ENCODE measurements at places on chromosomes 4 and X.
A peak's percentile ranks its signal among the peaks of the same experiment; 100 is the strongest.

DNA sequence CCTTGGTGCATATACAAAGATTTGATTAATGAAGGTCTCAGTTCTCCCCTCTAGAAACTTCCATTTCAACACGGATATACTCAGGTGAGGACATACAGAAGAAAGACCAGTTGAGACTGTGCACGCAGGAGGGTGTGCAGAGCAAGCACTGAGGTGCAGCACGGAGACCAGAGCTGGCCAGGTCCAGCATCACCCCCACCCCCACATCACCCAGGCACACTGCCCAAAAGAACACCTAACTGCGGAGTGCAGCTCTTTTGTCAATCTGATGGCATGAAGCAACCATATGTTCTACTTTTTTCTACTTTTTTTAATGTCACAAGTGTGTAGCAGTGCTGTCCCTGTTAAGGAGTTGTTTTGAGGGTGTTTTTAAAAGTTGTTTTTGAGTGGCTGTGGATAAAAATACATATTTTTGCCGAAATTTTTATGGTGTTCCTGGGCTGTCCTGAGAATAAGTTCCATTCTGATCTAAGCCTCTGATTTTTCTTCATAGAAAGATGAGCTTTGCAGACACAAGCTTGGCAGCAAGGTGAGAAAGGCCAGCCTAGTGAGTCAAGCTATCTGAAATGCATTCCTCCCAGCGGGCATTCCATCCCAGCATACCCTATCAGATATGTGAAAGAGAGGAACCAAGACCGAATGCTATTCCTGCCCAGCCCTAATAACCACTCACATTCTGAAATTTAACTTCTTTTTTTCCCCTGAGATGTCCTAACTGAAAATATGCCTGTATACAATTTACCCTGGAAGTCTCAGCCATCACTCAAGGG, 173.7 kb downstream of the PTTG2 start:
- DNase-seq, result no peak

GRCh38 chr4:127756906-127757305, 25.2 kb upstream of the HSPA4L start:
- DNase-seq, result no peak

GRCh38 chr4:175271010-175271630, 353.0 kb downstream of the ADAM29 start:
- no peak for DNase-seq

DNA sequence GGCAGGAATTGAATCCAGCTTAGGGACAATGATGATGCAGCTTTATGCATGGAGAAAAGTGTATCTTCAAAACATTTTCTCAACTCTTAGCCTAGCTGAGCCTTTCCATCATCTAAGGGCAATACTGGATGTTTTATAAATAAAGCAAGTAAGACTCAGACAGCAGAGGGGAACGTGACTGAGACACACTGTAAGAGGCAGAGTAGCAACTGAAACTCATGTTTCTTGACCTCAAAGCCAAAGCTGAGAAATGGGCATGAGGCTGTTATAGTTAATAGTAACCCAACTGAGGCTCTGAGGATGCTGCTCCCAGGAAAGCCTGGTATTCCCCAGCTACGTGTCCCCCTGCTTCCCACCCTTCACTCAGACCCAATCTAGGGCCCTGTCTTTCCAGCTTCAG, 44.6 kb downstream of the ARHGEF9 start:
- no peak for DNase-seq

- no peak for DNase-seq
Observed at GRCh38 chr4:127881563-127881864, 821 bp downstream of the PLK4 start.

DNA sequence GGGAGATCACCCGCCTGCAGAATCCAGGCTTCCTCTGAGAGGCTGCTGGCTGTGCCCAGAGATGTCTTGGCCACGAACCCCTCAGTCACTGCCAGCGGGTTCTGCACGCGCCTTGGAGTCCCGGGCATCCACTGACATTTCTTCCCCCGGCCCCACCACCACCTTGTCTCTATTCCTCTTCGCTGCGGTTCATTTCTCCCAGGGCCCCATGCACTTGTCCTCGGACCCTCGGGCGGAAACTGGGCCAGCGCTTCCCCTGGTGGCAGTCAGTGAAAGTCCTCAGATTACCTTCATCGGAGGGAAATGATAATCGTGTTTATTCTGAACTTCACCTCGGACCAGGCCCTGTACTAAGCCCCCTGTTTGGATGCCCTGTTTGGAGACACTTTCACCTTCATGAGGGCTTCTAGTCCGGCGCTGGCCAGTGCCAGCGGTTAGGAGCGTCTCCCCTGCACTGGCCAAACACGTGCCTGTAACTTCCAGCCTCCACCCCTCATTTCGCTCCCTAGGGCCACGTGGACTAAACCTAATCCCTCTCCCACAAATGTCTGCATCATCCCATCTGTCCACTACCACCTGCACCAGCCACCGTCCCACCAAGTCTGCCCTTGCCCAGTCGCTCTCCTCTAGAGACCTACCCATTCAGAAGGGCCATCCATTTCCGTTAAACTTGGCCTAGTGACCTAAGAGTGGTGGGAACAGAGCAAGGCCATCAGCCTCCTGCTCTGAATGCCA, 82.0 kb downstream of the DCTD start:
- no peak for DNase-seq

GRCh38 chrX:97268182-97268680, 384.5 kb downstream of the RPA4 start:
- DNase-seq, result no peak

- no peak for DNase-seq
Observed at GRCh38 chr4:38802561-38803355, 1.8 kb downstream of the TLR1 start.

- no peak for DNase-seq
Observed at GRCh38 chrX:16975233-16975632, 28.8 kb downstream of the REPS2 start.

GRCh38 chrX:4263030-4263803, 549.8 kb upstream of the PRKX start:
- no peak for DNase-seq

DNA sequence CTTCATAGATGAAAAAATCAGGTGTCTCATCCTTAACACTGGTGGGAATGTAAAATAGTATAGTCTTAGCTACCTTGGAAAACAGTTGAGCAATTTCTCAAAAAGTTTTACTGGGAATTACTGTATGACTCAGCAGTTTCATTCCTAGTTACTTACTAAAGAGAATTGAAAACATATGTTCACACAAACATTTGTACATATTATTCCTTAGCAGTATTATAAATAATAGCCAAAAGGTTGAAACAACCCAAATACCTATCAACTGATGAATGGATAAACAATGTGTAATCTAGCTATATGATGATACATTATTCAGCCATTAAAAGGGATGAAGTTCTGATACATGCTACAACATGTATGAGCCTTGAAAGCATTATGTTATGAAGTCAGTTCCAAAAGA, 41.7 kb downstream of the RBM46 start:
- DNase-seq, result no peak

GRCh38 chr4:115763051-115763450, 649.6 kb upstream of the NDST4 start:
- no peak for DNase-seq

- DNase-seq, result no peak
Observed at GRCh38 chr4:69781458-69782418, 21.3 kb upstream of the SULT1B1 start.

- DNase-seq, result no peak
Observed at GRCh38 chr4:182265881-182266280, 22.7 kb downstream of the TENM3 start.

DNA sequence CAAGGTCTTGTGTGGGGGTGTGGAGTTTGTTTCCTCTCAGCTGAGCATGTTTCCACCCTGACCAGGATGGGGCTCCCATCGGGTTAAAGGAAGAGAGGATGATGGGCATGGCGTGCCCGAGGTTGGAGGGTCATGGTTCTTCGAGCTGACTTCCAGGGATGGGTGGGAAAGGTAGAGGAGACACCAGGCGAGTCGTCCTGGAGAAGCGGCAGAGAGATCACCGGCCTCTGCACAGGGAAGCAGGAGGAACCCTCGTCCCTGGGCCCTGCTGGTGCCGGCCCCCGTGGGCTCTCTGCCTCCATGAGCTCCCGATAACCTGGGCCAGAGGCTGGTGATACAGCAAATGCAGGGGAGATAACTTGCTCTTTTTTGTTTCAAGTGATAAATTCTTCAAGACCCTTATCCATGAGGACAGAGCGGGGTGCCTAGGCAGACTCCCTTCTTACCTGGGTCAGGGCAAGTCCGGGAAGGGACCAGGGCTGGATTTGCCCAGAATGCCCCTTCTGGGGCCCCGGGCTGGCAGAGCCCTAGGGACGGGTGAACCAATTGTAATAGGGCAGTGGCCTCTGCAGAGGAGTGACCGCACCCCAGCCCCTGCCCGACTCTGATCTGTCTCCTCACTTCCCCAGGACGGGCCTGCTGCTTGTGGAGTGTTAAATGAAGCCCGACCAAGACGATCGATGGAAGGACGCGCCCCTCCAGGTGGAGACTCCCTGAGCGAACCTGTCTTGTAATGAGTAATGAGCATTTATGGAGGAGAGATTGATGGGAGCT, 63.0 kb downstream of the CPZ start:
- DNase-seq, result no peak

GRCh38 chrX:68865300-68865699, 36.5 kb downstream of the EFNB1 start:
- DNase-seq, result no peak

GRCh38 chr4:129971419-129971818, 875.5 kb downstream of the C4orf33 start:
- no peak for DNase-seq

- DNase-seq, result no peak
Observed at GRCh38 chr4:102862016-102862415, 6.8 kb upstream of the CISD2 start.

DNA sequence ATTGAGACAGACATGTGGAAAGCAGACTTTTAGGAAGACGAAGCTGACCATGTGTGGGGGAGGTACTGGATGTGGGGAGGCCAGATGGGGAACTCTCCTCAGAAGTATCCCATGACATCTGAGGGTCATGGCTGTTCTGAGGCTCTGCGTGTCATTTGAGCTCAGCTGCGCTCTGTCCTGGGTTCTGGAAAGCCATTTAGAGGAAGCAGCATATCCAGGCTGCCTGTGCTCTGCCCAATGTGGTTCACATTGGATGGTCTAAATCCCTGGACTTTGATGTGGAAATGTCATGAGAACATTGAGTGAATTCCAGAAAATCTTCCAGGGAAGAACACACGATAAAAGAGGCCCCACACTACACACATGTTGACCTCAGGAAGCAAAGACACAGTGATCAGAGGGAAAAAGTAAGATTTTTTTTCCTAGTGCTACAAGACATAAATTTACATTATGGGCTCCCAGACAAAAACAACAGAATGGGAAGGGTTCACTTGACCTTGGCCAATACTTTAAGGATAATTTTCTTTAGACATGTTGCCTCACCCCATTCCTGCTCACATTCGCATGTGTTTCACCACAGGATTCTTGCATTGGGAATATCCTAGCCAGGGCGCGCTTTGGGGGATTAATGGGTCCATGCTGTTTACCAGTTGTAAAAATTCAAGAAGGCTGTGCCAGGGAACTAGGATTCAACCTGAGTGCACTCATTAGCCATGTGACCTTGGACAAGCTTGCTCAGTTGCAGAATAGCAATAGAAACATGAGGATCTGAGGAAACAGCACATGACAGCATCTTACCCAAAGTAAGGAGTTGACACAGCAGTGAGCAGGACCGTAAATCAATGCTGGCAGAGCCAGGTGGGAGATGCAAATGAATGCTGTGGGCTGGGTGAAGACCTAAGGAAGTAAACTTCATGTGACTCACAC, 73.2 kb upstream of the C1QTNF7 start:
- no peak for DNase-seq

GRCh38 chr4:171348090-171348489, 465.1 kb upstream of the GALNTL6 start:
- no peak for DNase-seq

- DNase-seq, result no peak
Observed at GRCh38 chr4:18075823-18076433, 54.4 kb upstream of the LCORL start.

DNA sequence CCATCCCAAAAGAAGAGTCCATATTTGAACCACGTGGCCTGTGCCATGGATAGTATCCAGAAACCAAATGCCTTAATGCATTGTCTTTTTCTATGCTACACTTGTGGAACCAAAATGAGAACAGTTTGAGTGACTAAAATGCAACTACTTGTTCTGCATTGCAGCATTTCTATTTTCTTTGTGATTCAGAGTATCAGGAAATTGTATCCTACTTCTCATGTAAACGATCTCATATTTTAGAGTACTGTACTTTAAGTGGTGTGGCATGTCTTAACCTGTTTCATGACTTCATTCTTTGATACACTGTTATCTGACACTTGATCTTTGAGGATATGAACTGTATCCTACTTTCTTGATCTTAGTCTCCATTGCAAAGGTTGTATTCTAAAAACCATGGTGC, 167.2 kb upstream of the WDR1 start:
- no peak for DNase-seq

DNA sequence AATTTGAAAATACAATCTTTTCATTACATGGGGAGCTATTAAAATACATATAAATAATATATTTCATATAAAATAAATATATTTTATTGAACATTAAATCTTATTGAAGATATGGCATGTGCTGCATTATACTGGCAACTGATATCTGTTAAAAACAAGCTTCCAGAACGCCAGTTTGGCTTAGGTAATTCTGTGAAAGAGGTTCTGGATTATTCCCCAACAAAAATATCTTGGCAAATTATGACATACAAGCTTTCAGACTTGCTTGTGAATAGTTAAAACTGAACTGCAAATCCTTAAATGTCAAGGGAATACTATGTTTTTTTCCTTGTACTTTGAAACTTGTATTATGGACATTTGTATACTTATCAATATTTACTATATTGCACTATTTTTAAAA, 210.2 kb upstream of the LCORL start:
- no peak for DNase-seq

- no peak for DNase-seq
Observed at GRCh38 chrX:34218063-34218462, 85.9 kb upstream of the FAM47A start.

- DNase-seq, result no peak
Observed at GRCh38 chr4:183960046-183960420, 54.9 kb downstream of the STOX2 start.

GRCh38 chrX:47581731-47582647, at the start of gene TIMP1:
TIMP1 (plus strand) TSS chrX:47582436; CDS start chrX:47583416, 980 bp downstream.
- DNase-seq, result peak; percentile 53

GRCh38 chr4:6362896-6363295, 93.2 kb downstream of the WFS1 start:
- no peak for DNase-seq

- DNase-seq, result no peak
Observed at GRCh38 chr4:107564326-107564725, 155.7 kb downstream of the PAPSS1 start.

All from stimulated activated CD8-positive, alpha-beta memory T cell treated with anti-CD3 and anti-CD28 coated beads, Interleukin-7, amount 100 ng/mL, for 1 hour (primary cell).